Erythroblast (primary cell): ENCODE measurements at places on chromosomes 13 and 19.
A peak's percentile ranks its signal among the peaks of the same experiment; 100 is the strongest.

- no peak for DNase-seq
Measured at GRCh38 chr13:95643571-95643935, 953 bp downstream of the DZIP1 start.

- no peak for DNase-seq
Measured at GRCh38 chr13:33262997-33263396, 22.6 kb downstream of the STARD13 start.

DNA sequence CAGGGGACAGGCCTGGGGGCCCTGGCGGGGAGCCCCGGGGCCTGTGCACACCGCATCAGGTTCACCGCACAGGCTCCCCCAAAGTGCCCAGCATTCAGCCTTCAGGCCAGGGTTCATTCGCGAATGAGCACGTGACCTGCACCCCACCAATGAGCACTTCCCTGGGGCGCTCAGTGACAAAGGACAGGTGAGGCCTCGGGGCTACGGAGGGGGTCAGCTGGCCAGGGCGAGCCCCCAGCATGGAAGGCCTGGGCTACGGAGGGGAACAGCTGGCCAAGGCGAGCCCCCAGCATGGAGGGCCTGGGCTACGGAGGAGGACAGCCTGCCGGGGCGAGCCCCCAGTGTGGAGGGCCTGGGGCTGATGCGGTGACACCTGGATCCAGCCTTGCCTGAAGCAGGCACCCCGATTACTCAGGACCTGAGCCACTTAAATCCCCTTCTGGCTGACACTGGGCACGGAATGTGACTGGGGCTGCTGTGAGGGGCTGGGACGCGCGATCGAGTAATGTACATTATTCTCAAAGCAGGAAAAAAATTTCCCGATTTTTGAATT is 23.1 kb downstream of the TCF3 start:
- no peak for DNase-seq

DNA sequence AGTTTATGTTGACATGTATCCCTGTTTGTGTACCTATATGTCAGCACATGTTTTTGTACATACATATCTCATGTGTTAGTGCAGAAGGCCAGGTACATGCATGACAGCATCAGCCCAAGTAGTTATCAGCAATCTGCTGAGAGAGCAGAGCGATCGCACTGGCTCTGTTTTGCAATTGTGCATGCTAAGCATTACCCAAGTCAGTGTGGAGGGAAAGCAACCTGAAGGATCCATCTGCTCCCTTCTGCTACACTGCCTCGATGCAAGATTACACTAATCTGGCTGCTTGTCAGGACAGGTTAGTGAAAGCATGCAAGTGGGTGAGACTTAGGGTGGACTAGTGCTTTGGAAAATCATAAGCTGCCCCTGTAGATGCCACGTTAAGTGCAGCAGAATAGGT is 211.8 kb downstream of the PCCA start:
- no peak for DNase-seq

- no peak for DNase-seq
Measured at GRCh38 chr19:31347828-31348392, 1.3 kb downstream of the TSHZ3 start.

- no peak for DNase-seq
Measured at GRCh38 chr13:80151016-80151415, 189.9 kb downstream of the SPRY2 start.

DNA sequence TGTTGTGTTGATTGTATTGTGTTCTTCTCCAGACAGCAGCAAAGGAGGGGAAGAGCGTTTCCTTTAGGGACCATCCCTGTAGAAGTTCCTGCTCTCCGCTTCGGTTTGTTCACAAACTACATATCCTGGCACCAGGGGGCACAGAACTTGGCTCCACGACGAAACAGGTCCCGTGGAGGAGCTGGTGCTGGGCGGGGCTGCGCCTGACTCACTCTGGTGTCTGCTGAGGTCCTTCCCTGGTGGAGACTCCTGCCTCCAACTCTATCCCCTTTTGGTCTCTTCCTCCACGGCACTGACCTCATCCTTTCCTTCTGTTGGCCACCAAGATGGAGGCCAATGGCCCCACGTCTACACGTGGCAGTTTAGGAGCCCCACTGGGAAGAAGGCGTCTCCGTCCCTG is 14.7 kb downstream of the TMPRSS9 start:
- DNase-seq: no peak

DNA sequence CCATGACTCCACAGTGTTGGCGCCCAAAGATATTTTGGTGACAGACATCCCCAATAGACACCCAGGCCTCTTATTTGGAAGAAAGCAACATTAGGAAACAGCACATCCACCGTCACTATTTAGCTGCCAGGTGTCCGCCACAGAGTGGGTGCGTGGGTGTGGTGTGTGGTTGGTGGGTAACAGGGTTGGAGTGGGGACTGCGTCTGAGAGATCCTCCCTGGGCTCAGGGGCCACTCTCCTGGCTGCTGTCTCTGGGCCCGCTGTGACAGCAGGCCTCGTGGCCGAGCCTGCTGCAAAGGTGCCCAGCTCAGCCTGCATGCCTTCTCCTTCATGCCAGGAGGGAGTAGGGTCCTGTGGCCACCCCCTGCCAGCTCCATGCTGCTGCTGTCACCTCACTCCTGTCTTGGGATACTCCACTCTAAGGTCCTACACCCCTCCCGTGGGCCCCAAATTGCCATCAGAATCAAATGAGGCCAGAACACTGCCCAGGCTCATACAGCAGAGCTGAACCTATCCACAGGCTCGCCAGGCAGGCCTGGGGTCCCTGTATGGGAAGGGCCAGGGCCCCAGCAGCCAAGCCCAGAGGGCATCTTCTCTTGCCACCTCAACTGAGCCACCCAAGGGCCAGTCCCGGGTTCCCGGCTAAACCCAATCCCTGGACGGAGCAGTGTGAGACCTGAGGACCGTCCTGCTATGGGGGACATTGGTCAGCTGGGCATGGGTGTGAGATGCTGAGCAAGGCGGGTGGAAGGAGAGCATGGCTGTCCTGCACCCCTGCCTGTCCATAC is 24.7 kb upstream of the TIMM44 start:
- DNase-seq: no peak

DNA sequence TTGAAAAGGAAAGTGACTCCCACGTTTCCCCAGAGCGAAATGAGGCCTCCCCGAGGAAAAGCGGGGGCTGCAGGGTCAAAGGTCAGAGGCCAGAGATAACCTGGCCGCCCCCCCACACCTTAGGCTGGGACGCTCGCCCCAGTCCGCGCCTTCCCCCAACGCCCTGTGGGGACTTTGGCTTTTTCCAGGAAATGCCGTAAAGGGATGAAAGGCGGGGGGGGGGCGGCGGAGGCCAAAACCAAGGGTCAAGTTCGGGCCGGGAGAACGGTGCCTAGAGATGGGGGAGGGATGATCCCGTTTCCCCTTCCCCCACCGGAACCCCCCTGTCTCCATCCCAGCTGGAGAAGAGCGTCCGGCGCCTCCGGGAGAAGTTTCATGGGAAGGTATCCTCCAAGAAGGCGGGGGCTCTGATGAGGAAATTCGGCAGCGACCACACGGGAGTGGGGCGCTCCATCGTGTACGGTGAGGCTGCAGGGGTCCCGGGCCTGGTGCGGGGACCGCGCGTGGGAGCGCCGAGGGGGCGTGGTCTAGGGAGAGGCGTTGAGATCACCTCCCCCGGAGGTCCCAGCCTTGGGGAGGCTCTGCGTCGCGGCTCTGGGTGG is 575 bp downstream of the SHFL start:
- peak; percentile 32 for DNase-seq

DNA sequence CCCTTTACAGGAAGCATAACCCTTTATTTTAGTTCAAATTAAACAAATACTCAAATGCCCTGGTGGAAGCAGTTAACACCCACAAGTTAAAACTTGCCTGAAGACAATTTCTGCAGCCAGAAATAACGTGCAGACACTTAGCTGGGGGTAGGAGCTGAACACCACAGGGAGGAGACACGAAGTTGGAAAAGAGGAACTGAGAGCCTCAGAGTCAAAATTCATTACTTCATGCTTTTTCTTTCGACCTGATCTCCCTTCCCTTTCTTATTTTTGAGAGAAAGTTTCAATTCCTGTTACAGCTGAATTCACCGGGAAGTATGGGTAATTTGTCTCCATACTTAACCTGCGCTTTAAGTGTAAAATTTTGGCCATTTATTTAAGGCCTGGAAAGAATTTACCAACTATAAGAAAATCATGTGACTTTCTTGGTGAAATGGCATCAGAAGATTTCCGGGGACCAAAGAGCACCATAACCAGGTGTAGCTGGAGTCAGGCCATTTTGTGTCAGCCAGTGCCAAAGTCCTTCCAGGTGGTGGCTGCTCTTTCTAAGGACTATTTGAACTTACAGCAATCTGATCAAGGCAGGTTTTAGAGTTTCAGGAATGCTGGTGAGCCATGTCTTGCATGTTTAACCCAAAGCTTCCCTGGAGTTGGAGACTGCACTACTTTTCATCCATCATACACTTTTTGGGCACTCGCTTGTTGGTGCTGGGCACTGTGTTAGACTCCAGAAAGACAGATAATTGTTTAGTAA is 46.5 kb upstream of the RCBTB2 start:
- no peak for DNase-seq

- peak; percentile 16 for DNase-seq
Measured at GRCh38 chr13:95403349-95404140, 102.3 kb upstream of the ABCC4 start.

DNA sequence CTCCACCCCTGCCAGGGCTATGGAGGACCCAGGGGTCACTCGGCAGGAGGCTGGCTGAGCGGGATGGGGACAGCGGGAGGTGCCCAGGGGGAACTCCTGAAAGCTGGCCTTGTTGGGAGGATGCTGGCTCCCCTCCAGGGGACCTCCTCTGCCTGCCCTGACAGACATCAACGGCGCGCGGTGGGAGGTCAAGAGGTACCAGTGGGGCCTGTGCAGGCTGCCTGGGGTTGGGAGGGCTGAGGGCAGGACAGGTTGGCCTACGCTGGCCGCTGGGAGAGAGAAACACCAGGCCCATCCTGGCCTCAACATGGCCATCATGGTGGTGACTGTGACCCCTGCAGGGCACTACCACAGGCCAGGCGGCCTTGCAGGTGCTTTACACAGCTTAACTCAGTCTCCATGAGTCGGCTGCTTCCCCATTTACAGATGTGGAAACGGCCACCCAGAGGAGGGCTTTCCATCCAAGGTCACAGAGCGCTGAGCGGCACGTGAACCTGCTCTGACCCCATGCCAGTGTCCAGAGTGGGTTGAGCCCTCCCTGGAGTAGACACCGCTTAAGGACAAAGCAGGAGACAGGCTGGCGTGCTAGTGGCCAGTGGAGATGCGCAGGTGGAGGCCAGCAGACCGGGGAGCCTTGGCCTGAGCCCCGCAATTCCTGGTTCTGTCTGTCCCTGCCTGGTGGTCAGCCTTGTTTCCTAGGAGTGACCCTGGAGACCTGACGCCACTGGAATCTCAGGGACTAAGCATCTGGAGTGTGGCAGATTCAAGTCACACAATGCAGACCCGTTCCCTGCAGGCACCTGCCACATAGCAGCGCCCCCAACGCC is 27.6 kb downstream of the CEBPG start:
- DNase-seq: no peak

- DNase-seq: no peak
Measured at GRCh38 chr13:57878291-57878690, 246.7 kb downstream of the PCDH17 start.

GRCh38 chr19:51552996-51553725 is 17.9 kb upstream of the ZNF175 start:
- DNase-seq: peak; percentile 86

GRCh38 chr19:55354698-55355212 is at the start of gene COX6B2:
Gene COX6B2, minus strand, starts transcription at chr19:55354719. Its CDS starts 198 bp downstream, at chr19:55354521.
- DNase-seq: no peak

DNA sequence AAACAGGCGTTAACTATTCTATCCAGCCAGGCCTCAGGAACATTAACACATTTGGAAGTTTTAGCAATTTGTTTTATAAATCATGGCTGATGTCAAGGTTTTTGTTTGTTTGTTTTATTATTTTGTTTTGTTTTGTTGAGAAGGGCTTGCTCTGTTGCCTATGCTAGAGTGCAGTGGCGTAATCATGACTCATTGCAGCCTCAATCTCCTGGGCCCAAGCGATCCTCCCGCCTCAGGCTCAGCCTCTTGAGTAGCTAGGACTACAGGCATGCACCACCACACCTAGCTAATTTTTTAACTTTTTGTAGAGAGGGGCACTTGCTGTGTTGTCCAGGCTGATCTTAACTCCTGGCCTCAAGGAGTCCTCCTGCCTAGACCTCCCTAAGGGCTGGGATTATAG is 28.3 kb downstream of the NUP58 start:
- DNase-seq: peak; percentile 21

DNA sequence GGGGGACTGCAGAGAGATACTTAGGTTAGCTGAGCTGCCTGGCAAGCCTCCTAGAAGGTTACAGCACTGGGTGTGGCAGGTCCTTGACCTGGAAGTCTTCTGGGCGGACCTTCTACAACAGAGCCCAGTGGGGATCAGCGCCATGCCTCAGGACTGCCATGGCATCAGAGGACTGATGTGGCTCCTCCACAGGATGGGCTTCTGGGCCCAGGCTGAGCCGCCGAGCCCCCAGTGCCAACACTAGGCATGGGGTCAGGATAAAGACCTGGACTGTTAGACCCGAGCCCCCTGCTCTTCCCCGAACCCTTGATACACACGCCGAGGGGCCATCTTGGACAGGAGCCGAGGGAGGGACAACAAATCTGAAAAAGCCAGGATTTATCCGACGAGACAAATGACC is 64.0 kb upstream of the SOX21 start:
- no peak for DNase-seq

DNA sequence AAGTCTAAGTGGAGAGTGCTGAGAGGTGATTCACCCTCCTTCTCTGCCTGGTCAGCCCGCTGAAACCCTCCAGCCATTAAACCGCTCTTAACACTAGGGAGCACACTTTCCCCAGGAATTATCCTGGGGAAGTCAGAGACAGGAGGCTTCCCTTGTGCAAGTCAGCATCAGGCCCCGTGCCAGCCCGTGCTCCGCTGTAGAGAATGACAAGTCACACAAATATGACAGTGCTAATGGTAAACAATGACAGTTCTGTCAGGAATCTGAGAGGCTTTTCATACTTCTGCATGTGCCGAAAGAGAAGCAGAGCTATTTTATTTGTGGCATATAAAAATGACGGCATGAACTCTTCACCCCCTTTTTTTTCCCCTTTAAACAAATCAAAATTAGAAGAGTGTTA is 816.9 kb upstream of the SLC10A2 start:
- peak; percentile 11 for DNase-seq

DNA sequence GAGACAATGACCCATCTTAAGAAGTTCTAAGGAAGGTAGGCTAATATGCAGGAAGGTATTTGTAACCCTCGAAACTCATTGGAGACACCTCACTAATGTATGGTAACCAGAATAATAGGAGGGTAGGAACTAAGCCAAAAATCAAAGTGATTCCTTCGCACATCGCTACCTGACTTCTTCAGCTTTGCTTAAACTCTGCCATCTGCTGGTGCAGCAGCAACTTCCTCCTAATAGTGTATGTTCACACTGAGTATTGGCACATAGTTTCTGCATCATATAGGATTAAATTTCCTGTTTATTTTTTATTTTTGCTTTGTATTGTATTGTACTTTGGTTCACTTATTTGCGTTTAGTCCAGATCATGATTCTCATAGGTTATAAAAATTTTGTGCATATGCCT is 676.2 kb downstream of the GPC5 start:
- DNase-seq: no peak

- DNase-seq: no peak
Measured at GRCh38 chr19:15296841-15297415, 35.4 kb downstream of the BRD4 start.
